ENCODE measurements at places on chromosomes 13 and 19. TPM values are rescaled to one million over a fixed set of nuclear protein-coding genes. Genes with fewer than 3 reads are reported as not detected.
A peak's percentile ranks its signal among the peaks of the same experiment; 100 is the strongest.

DNA sequence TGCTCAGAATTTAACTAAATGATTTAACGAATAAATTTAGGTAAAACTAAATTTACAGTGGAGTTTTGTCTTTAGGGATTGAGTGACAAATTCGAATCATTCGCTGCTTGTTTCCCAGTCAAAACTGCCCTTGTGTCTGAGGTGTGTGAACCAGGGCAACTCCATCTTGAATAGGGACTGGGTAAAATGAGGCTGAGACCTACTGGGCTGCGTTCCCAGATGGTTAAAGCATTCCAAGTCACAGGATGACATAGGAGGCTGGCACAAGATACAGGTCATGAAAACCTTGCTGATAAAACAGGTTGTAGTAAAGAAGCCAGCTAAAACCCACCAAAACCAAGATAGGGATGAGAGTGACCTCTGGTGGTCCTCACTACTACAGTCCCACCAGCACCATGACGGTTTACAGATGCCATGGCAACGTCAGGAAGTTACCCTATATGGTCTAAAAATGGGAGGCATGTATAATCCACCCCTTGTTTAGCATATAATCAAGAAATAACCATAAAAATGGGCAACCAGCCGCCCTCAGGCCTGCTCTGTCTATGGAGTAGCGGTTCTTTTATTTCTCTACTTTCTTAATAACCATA, 10.2 kb upstream of the ANKRD10 start:
- DNase-seq: peak; percentile 50

- no peak for DNase-seq
Observed at GRCh38 chr13:45472171-45472705, 7.5 kb downstream of the COG3 start.

DNA sequence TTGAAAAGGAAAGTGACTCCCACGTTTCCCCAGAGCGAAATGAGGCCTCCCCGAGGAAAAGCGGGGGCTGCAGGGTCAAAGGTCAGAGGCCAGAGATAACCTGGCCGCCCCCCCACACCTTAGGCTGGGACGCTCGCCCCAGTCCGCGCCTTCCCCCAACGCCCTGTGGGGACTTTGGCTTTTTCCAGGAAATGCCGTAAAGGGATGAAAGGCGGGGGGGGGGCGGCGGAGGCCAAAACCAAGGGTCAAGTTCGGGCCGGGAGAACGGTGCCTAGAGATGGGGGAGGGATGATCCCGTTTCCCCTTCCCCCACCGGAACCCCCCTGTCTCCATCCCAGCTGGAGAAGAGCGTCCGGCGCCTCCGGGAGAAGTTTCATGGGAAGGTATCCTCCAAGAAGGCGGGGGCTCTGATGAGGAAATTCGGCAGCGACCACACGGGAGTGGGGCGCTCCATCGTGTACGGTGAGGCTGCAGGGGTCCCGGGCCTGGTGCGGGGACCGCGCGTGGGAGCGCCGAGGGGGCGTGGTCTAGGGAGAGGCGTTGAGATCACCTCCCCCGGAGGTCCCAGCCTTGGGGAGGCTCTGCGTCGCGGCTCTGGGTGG, 575 bp downstream of the SHFL start:
- DNase-seq: peak; percentile 22

GRCh38 chr13:71117920-71118319, 749.1 kb downstream of the DACH1 start:
- DNase-seq: no peak

DNA sequence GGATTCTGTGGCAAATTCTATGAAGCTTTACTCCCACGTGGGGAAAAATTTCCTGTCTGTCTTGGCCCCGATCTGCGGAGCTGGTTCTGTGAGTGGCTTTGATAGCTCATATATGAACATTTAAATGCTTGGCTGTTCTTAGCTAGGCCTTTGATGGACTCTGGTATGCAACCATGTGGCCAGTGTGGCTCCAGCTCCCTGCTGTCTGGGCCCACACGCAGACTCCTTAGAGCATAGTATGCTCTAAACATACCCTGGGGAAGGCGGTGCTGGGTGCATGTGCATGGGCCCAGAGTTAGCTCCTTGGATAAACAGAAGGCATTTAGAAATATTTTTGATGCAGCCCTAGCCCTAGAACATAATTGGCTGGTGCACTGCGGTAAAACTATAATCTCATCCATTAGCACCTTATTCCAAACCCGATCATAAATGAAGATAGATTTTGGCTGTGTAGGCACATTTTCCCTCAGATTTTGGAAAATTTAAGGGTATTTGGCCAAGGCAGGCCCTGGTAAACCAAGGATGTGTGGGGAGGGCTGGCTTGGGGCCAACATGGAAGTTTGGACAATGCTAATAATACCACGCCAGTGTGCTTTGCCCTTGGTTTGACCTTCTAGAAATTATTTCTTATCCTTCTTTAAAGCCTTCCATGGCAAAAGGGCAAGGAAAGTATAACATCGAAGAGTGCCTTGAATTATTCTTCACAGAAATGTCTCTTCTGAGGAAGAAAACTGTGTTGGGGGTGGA, 153.5 kb downstream of the LMO7 start:
- DNase-seq: no peak

DNA sequence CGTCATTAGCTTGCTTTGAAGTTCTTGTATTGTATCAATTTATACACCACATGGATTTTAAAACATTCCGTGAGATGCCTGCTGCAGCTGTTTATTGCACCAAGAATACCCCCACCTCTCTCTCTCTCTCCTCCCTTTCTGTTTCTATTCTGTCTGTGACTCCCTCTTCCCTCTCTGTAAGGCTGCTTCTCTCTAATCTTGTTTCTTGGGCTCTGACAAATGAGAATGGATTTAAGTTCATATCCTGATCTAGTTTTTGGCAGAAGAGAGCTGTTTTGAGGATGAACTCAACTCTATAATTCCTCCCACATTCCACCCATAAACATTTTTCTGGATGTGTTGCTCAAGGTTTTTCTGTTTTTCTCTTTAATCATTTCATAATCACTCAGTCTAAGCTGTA, 144.3 kb upstream of the FRY start:
- DNase-seq: no peak

The C19orf33 gene
- 0.77 TPM for total RNA-seq

DNA sequence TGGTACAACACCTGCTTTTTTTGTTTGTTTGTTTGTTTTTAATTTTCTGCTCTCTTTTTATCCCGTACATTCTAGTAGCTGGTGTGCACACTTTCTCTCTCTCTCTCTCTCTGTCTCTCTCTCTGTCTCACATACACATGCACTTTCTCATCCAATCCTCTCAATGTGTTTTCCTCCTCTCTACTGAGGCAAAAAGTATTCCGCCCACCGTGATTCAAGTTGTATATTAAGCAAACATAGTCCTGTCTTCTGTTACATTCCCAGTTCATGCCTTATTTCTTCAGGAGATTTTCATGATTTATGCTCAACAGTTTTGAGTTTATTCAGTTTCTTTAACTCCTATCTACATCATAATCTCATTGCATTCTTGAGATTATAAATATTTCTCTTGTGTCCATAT, 38.2 kb upstream of the SCEL start:
- DNase-seq: no peak

DNA sequence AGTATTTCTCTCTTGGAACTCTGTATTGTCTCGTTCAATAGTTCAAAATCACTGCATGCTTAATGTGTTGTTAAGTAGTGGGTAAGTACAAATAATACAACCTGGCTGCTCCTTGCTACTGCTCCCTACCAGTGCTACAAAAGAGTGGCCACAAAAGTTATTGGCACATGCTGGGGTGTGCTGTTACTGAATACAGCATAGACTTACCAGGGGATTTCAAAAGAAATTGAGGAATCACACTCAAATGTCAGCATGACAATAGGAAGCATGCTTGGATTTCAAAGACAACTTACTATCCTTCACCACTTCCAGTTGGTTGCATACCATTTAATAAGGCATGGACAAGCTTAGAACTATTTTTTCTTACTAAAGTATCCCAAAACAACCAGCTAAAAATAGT, 1041.3 kb upstream of the SPRY2 start:
- no peak for DNase-seq

DNA sequence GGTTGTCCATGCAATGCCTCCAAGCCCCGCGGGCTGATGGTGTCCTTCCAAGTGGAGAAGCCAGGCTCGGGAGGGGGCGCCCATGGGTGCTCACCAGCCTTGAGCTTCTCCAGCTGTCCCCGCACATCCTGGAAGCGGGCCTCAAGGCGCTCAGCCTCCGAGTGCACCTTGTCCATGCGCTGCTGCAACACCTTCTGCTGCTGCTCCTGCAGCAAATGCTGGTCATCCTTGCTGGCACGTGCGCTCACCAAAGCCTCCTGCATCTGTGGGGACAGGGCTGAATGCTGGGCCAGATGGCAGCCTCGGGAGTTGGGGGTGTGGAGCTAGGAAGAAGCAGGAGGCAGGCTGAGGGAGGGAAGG, 22.8 kb upstream of the EMP3 start:
- no peak for DNase-seq

GRCh38 chr19:17579661-17580244, 24.3 kb downstream of the COLGALT1 start:
- peak; percentile 73 for DNase-seq

GRCh38 chr13:89554801-89555200, 1792.7 kb upstream of the MIR17HG start:
- no peak for DNase-seq

- DNase-seq: no peak
Observed at GRCh38 chr13:22227895-22228294, 557.0 kb downstream of the FGF9 start.

The DIRAS1 gene
- total RNA-seq: 3.0 TPM

DNA sequence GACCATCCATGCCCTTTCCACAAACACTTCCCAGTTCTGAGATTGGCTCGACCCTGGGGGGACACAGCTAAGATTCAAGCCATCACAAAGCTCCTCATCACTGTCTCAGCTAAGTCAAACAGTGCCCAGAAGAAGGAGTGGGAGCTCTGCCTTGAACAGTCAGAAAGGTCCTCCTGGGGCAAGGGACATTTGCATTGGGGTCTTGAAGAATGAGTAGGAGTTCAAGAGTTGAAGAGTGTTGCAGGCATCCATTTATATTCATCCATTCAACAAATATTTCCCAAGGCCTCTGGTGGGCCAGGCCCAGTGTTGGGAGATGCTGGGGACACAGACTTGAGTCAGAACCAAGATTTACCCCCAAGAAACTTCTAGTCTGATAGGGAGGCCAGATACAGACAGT, 6.5 kb downstream of the IGLON5 start:
- no peak for DNase-seq

GRCh38 chr19:2969104-2969504, 8.3 kb upstream of the TLE6 start:
- DNase-seq: peak; percentile 88

The NCAN gene
- total RNA-seq: 0.36 TPM

DNA sequence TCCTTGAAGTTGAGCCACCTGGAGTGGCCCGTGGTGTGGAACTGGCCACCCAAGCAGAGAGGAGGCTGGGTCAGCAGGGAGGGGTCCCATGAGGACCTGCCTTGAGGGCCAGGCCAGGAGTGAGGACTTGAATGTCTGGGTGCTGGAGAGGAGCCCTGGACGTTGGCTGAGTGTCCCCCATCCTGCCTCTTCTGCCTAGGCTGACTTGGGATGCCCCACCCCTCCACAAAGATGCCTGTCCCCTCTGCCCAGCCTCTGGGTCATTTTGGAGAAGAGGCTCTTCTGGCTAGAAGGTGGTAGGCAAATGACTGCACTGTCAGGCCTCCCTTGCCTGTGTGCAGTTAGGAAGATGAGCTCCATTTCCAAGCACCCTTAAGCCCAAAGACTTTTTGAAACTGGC, 1.7 kb downstream of the SSBP4 start:
- DNase-seq: no peak

The CEACAM3 gene
- not detected for total RNA-seq

- DNase-seq: no peak
Observed at GRCh38 chr13:95462801-95463200, 89.7 kb upstream of the CLDN10 start.

The TRIM28 gene
- 563 TPM for total RNA-seq

The FCAR gene
- total RNA-seq: not detected

The GPR18 gene
- total RNA-seq: not detected

- DNase-seq: peak; percentile 67
Observed at GRCh38 chr19:13051557-13052165, 51.0 kb downstream of the LYL1 start.

GRCh38 chr19:18737954-18738351, 53.2 kb downstream of the COMP start:
- DNase-seq: no peak

- DNase-seq: no peak
Observed at GRCh38 chr13:113656831-113657671, 947 bp downstream of the ATP4B start.

The UBL5 gene
- total RNA-seq: 816 TPM

The GJB6 gene
- not detected for total RNA-seq

The KRTDAP gene
- total RNA-seq: not detected

The WASF3 gene
- total RNA-seq: 30.2 TPM

The ZNF560 gene
- 0.80 TPM for total RNA-seq

The GZMM gene
- not detected for total RNA-seq

DNA sequence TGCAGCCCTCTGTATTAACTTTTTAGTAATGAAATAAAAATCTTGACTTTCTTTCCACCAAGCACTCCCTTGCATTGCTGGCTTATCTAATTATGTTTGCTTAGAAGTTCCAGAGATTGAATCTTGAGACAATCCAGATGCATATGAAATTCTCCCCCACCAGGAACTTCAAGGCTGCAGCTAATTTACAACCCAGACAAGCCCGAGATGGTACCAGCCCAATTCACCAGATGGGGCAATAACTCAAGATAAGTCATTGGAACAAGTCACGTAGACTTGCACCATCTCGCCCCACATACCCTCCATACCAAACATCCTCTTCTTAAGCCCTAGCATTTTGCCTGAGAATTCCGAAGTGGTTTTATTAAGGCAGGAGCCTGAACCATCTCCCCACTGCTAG, 29.0 kb downstream of the UTP14C start:
- DNase-seq: no peak

The KLK15 gene
- not detected for total RNA-seq

GRCh38 chr19:33998302-33998701, 174.0 kb upstream of the LSM14A start:
- DNase-seq: no peak

DNA sequence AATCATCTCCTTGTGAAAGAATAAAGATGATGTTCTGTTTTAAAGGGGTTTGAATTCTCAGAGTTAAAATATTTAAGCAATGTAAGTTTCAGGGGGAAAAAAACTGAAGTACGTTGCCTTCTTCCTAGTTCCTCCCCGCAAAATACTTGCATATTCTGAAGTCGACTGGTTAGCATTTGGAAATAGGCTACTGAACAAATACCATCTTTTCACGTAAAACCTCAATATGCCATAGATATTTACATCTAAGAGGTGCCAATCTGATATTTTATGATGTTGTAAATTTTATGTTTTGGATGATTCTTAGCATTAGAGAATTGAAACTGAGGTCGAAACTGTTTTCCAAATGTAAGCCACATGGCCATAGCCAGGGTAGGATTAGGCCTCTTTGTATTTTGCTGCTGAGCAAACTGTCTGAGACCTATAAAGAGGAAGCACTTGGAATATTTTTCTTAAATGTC, 138.3 kb downstream of the FLT1 start:
- DNase-seq: no peak

The CPT1C gene
- total RNA-seq: 29.0 TPM

The WDFY2 gene
- total RNA-seq: 6.8 TPM

The SLC7A1 gene
- 13.6 TPM for total RNA-seq

The C19orf38 gene
- 0.33 TPM for total RNA-seq

The NCR1 gene
- total RNA-seq: not detected

The IRGC gene
- total RNA-seq: not detected

GRCh38 chr13:97615266-97615665, 181.3 kb downstream of the RAP2A start:
- DNase-seq: no peak

The DCT gene
- total RNA-seq: 0.18 TPM

GRCh38 chr13:24273926-24274325, 35.5 kb upstream of the C1QTNF9 start:
- DNase-seq: no peak
